ENCODE measurements at places on chromosomes 6 and 20.

DNA sequence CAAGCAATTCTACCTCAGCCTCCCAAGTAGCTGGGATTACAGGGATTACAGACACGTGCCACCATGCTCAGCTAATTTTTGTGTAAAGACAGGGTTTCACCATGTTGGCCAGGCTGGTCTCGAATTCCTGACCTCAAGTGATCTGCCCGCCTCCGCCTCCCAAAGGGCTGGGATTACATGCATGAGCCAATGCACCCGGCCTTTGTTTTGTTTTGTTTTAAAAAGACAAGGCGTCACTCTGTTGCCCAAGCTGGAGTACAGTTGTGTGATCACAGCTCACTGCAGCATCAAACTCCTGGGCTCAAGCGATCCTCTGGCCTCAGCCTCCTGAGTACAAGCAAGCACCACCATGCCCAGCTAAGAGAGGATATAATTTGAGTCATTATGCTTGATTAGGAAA, 5.4 kb downstream of the SERINC3 start:
- DNase-seq = no peak

DNA sequence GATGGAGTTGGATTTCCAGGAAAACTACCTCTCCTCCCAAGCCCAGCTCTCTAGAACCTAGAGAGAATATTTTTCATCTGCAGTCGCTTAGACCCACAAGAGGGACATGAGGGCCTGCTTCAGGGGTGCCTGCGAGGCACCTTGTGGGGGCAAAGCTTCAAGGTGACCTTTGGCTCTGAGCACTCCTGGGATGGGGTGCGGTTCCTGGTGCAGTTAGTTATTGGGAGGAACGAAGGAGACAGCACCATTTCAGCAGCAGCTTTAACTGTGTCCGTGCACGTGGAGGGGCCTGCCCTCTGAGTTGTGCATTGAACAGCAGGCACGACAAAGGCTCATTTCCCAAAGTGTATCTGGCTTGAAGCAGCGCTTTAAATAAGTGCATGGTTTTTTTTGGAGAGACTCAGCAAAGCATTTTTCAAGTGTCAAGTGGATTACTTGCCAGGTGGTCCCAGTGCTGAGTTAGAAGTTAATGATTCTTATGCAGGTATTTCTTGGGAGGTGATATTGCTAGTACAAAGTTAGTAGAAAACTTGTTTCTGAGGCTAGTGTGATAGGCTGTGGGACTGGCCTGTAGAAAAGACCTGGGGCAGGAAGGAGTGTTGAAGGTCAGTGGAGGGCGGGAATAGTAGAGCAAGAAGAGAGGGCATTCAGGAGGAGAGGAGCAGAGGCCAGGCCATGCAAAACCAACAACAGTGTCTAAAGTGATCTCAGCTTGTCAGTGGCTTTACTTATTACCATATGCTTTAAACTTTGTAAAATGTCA, 3.8 kb downstream of the IGF2R start:
- no peak for DNase-seq

DNA sequence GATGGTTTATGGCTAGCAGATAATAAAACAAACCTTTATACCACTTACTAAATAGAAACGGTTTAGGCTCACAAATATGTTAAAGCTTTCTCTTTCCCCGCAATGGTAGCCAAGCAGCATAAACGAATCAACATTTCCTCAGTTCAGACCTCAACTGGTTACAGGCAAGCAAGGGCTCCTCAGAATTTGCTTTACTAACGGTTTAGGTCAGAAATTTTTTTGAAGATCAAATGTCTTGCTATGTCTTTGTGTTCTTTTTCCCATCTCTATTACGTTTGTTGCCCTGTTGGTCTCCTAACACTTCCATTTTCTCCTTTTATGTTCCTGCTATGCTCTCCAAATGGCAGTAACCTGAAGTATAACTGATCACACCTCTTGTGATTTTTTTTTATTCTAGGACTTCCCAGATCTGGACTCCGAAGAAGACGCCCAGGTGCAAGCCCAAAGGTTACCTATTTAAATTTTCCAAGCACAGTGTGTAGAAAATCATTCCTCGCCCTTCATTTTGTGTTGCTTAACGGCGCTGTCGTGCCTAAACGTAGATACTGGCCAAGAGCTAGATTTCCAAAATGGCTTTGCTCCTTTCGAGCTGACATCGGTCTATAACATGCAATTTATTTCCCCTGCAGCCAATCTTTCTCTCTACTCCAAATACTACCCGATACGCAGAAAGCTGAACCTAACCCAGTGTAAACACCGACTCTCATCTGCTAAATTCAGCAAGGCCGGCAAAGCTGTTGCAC, 717 bp upstream of the ASF1A start:
- DNase-seq = no peak

DNA sequence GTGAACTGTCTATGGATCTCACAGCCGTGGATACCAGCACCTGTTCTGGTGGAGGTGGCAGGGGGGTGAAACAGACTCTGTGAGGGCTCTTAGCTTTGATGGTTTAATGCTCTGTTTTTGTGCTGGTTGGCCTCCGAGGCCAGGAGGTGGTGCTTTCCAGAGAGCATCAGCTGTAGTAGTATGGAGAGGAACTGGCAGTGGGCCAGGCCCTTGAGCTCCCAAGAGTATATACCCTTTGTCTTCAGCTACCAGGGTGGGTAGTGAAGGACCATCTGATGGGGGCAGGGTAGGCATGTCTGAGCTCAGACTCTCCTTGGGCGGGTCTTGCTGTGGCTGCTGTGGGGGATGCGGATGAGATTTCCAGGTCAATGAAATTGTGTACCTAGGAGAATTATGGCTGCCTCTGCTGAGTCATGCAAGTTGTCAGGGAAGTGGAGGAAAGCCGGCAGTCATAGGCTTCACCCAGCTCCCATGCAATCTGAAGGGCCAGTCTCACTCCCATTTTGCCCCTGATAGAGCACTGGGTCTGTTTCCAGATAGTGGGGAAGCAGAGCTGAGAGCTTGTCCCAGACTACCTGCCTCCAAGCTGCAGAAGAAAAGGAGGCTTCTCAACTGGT, 102.7 kb upstream of the AHI1 start:
- no peak for DNase-seq

DNA sequence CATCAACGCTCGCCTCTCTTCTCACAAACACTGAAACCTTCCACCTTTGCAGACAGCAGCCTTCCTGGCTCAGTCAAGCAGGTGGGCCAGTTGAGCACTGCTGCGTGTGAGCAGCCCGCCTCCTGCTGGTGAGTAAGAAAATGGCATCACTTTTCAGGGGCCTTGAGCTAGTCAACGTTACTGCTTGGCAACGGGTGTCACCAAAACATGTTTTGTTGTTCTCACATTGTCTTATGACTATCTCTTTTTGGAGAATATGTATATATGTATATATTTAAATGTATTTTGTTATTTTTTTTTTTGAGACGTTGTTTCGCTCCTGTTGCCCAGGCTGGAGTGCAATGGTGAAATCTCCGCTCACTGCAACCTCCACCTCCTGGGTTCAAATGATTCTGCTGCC, 97.0 kb upstream of the AGPAT4 start:
- peak; percentile 42 for DNase-seq

DNA sequence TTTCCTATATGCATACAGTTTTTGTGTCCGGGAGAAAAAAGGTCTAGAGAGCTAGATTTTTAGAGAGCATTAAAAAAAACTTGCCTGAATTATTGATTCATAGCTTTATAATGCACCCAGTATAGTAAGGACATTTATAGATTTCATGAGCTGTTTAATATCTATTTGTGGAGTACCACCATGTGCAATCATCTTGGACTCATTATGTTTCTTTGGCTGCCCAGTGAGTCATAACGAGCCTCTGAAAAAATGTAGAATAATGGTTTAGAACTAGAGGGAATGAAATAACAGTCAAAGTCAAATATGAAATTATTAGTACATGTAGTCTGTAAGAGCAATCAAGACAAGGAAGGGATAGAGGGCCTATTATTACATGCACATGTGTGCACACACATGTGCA, 350.0 kb downstream of the CD83 start:
- DNase-seq = peak; percentile 32

DNA sequence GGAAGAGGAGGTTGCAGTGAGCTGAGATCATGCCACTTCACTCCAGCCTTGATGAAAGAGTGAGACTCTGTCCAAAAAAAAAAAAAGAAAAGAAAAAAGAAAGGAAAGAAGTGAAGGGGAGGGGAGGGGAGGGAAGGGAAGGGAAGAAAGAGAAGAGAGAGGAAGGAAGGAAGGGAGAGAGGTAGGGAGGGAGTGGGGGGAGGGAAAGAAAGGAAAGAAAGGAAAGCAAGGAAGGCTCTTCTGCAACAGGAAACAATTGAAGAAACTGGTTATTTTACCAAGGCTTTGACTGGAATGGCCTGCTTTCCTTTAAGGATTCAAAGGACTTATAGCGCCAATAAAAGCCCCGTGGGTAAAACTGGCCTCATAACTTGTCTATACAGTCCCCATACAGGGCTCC, 64.6 kb downstream of the ABHD12 start:
- DNase-seq = no peak

DNA sequence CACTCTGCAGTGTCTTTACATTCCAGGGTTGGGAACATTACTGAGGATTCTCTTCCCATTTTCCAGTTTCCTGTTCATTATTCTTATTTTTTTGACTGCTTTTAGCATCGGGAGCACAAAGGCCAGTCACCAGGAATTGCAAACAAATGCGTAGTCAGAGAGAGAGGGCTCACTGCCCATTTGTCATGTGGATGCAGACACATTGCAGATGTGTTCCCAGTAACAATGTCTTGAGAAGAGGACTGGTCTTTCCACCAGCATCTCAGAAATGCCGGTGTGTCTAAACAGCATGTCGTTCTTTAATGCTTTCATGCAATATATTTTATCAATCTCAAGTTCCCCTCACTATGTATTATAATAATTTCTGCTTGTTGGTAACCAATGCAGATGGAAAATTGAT, 952 bp upstream of the TAAR6 start:
- no peak for DNase-seq

DNA sequence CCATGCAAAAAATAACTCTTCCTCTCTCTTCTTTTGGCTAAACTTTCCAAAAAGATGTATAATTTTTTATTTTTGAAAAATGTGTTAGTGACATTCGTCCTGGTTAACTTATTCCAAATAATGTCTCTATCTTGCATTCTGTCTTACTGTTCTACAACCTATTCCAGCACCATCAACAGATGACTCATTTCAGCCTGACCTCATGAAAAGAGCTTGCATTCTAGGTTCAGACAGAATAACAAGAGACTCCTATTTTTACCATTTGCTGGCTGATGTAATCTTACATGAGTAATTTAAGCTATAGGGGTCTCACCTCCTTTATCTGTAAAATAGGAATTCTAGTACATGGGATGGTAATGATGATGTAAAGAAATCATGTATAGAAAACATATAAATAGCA, 109.0 kb downstream of the FUT9 start:
- no peak for DNase-seq

GRCh38 chr6:72589096-72589495, 32.8 kb upstream of the KCNQ5 start:
- DNase-seq = no peak

DNA sequence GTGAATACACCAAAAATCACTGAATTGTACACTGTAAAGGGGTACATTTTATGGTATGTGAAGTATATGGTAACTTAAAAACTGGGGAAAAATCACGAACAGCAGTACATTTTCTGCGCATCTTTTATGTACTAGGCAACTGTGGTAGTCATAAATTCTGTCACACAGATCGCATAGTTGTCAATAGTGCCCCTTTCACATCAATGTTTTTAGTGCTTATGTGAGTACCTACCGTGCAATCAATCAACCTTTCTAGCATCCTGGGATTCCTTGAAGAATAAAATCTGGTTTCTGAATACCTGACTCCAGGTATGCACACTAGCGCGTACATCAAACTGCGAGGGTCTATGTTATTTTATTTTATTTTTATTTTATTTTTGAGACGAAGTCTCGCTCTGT, 637 bp upstream of the RPF2 start:
- DNase-seq = no peak
